ENCODE measurements at places on chromosomes 3 and 15.

GRCh38 chr3:183249006-183249718 lies 3.9 kb upstream of the B3GNT5 start:
- no peak for DNase-seq

- no peak for DNase-seq
These were observed 137.6 kb upstream of the TRIM42 start for GRCh38 chr3:140540262-140540661.

GRCh38 chr3:150680562-150680961 lies 23.2 kb downstream of the ERICH6 start:
- DNase-seq, result no peak

GRCh38 chr3:168051531-168052471 lies 43.9 kb downstream of the GOLIM4 start:
- DNase-seq, result peak; percentile 67

DNA sequence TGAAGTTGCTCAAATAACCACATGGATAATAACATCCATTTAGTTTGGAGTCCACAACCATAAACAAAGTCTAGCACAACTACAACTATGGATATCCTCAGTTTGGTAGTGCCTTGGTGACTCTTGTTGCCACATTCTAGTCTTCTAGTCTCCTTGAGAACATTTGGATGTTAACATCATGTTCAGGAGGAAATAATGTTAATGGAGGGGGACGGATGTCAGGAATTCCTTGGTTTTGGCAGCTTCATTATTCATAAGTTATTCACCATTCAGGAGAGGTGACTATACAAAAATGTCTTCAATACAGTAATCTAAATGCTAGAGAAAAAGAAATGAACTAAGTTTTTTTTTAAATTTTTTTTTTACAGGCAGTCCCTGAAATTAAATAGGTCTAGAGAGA lies 26.4 kb upstream of the GABPB1 start:
- DNase-seq, result no peak

GRCh38 chr3:102180280-102180931 lies 254.4 kb upstream of the ZPLD1 start:
- DNase-seq, result peak; percentile 92

DNA sequence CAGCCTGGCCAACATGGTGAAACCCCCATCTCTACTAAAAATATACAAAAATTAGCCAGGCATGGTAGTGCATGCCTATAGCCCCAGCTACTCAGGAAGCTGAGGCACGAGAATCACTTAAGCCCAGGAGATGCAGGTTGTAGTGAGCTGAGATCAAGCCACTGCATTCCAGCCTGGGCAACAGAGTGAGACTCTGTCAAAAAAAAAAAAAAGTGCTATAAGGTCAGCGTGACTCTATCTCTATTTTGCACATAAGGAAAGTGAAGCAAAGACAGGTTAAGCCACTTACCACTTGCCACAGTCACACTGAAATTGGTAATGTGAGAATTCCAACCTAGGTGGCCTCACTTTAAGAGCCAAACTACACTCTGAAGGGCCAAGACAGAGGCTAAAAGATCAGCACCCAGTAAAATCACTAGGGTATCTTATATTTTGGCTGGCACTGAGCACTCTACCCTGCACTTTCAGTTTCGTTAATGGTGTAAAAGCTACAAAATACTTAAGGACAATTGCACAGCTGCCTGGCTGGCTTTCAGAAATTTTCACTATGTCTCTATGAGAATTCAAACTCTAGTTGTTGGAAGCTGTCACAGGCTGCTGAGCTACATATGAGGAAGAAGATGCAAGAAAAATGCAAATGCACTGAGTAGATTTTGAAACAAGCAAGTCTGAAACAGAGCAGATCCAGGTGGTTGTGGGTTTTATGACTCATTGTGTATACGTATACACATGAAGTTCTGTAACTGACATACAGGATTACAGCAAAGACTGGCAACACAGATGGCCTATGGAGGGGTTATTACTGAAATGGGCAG lies 32.7 kb downstream of the TRANK1 start:
- DNase-seq, result peak; percentile 75

GRCh38 chr3:146559388-146559787 lies 15.0 kb upstream of the PLSCR1 start:
- DNase-seq, result no peak

DNA sequence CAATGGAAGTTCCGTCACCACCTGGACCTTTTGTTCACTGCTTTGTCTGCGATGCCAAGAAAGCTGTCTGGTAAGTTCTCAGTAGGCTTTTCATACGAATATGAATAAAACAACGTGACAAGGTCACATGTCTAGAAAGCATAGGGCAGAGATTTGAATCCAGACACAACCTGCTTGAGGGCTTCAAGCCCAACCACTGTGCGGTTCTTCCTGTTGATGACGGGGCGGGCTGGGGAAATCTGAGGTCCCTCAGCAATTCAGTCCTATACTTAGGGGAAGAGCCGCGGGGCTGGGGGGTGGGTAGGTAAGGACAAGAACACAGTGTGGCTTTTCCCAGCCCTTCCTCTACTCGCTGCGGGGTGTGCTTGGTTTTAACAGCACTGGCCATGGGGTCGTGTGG lies 32.4 kb upstream of the SMAD3 start:
- DNase-seq, result no peak

DNA sequence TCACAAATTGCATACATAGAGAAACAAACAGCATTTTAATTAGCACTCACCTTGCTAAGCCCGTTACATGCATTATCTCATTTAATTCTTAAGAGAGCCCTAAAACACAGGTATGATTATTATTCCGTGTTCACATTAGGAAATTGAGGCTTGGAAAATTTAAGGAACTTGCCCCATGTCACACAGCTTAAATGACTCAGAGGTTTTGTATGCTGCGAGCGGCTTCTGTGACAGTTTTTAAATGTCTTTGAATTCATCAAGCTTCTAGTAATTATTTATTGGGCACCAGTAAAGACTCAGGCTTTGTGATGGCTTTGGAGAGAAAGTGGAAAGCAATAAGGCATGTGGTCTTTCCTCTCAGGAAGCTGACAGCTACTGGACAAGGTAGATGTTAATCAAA lies 166.7 kb upstream of the THBS1 start:
- no peak for DNase-seq

GRCh38 chr15:72323752-72324151 lies 3.8 kb upstream of the CELF6 start:
- DNase-seq, result no peak

DNA sequence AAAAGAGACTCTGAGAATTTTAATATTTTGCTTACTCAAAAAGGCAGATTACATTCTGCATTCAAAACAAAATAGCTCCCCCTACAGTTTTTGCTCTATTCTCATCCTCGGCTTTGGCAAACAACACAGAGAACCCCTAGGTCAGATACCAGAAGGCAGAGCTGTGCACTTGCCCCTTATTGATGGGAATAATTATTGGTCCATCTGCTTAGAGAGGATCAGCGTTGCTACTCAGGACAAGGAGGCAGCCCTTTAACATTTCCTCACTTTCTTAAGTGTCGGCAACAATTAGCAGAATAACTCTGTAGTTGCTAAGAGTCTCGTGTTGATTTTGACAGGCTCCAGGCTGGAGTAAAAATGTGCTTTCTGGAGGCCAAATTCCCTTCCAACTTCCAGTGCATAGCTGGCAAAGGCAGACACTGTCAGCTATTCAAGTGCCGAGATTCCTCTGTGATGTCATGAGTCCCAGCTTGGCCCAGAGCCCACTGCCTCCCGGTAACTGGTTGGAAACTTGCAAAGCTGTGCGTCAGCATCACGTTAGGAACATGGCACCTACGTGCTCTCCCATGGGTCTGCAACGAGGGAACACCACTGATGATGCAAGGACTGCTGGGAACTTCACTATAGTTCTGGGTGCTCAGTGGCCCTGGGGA lies 482.7 kb upstream of the ADAMTS9 start:
- peak; percentile 89 for DNase-seq

GRCh38 chr3:100634493-100635272 lies 25.3 kb downstream of the ADGRG7 start:
- no peak for DNase-seq

DNA sequence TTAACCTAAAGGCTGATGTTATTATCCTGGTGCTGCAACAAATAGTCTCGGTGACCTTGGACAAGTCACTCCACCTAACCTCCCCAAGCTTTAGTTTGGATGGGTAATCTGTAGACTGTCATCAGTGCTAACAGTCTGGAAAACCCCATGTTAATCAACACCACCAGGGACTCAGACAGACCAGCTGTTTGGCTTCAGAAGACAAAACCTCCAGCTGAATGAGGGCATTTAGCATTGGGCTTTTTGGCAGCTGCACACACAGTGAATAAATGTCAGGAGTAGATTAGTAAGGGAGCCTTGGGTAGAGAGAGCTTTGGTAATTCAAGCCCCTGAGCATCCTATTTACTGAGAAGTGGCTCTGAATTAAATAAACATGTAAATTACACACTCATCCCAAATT lies 24.9 kb upstream of the C3orf80 start:
- no peak for DNase-seq

DNA sequence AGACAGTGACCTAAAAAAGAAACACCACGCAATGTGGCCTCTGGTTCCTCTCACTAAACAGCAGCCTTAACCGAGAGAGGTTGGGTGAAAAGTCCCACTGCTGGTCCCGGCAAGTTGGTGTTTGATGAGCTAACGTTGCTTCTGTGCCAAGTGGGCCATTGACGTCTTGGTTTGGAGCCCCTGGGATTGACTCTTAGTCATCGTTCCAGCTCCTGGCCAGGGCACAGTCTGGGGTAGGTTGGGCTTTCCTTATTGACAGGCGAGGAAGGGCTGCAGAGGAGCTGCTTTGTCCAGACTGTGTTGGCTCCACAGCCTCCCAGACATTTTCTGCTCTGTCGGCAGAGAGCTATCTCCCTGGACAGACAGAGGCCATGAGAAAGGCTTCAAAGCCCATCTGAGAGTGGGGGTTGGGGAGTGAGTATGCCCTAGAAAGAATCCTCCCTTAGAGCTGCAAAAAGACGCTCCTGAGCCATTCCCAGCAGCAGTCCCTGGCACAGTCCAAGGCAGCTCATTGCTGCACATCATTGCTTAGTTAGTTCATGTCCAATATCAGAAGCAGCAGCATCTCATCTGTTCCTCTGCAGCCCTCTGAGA lies 28.6 kb upstream of the C3orf80 start:
- no peak for DNase-seq

DNA sequence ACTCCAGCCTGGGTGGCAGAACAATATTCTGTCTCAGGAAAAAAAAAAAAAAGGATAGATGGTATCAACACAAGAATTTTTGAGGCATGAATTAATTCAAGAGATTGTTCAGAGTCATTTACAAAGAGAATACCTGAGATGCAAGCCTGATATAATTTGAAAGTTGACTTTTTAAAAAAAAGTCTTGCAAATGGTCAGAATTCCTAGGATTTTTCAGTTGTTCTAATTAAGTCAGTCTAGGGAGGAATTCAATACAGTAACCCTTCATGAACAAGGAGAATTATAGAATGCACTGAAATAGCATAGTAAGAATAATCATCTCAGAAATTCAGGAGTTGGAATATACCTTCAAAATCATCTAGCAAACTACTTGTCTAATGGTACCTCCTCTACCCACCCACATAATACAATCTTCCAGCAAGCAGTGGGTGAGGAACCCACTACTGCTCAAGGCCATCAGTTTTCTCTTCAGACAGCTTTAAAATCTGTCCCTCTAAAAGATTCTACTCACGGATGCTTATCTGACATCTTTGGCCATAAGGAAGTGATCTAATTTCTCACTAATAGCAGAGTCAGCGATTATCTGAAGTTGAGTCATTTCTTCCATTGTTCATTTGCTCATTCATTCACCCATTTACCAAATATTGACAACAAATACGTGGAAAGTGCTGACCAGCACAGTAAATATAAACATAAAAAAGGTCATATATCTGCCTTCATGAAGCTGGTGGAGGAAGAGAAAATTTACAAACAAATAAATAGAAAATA lies 159.6 kb downstream of the GREM1 start:
- no peak for DNase-seq

DNA sequence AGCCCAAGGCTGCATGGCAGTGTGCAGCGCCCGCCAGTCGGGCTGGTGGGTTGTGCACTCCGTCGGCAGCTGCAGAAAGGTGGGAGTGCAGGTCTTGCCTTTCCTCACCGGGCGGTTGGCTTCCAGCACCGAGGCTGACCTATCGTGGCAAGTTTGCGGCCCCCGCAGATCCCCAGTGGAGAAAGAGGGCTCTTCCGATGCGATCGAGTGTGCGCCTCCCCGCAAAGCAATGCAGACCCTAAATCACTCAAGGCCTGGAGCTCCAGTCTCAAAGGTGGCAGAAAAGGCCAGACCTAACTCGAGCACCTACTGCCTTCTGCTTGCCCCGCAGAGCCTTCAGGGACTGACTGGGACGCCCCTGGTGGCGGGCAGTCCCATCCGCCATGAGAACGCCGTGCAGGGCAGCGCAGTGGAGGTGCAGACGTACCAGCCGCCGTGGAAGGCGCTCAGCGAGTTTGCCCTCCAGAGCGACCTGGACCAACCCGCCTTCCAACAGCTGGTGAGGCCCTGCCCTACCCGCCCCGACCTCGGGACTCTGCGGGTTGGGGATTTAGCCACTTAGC lies 4.3 kb downstream of the ISL2 start:
- no peak for DNase-seq

- peak; percentile 46 for DNase-seq
These were observed 12.4 kb upstream of the CEP152 start for GRCh38 chr15:48823237-48823636.

DNA sequence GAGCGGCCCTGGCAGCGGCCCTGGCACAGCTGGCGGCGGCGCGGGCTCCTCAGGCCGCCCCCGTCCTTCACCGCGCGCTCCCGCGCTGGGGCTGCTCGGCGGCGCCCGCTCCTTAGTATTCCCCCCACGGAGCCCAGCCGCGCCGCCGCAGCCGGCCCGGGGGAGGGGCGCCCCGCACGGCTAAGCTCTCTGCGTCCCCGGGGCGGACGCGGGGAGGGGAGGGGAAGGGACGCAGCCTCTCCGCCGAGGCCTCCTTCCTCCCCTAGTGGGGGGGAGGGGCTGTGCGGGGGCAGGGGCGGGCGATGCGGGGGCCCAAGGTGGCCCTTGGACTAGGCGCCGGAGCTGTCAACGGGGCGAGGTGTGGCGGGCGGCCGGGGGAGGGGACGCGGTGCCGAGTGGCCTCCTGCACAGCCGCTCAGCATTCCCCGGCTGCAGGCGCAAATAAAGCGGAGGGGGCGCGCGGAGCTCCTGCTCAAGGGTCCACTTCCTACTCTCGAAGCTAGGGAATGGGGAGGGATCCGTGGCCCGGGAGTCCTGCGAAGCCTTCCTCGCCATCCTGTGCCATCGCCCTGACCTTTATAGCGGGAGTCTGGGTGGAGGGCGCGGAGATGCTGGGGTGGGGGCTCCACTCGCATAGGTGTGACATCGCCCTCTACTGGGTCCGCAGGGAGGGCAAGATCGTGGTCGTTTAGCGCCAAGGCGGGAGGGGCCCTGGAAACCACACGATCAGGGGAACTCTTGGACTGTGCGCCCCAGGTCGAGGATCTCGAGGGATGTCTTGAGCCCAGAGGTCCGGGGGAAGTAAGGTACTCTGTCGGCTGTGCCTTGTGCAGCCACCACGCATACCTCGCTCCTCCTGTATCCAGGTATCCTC lies 22.2 kb downstream of the EPHB3 start:
- no peak for DNase-seq

- no peak for DNase-seq
These were observed 24.5 kb downstream of the CYFIP1 start for GRCh38 chr15:22955544-22956119.

GRCh38 chr3:121545574-121546455 lies at the start of gene POLQ:
TSS of gene POLQ (minus strand) at chr3:121545988. CDS start at chr3:121545877, 111 bp downstream.
- peak; percentile 97 for DNase-seq
